ENCODE measurements at places on chromosomes 5 and 9.
A peak's percentile ranks its signal among the peaks of the same experiment; 100 is the strongest.

- no peak for DNase-seq
Observed at GRCh38 chr5:1555011-1555807, 31.4 kb upstream of the LPCAT1 start.

DNA sequence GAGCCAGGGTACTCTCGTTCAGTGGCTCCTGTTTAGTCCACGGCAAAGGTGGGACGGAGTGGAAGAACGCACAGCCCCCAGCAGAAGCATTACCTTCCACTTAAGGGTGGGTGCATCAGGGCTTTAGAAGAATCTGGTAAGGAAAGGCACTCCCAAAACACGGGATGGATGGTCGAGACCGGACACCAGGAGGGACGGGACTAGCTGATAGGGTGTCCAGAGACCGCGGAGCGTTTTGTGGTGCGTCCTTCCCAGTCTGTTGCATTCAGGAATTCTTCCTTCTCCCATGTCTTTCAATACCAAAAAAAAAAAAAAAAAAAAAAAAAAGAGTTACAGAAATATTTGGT is 545 bp upstream of the CTSV start:
- no peak for DNase-seq

DNA sequence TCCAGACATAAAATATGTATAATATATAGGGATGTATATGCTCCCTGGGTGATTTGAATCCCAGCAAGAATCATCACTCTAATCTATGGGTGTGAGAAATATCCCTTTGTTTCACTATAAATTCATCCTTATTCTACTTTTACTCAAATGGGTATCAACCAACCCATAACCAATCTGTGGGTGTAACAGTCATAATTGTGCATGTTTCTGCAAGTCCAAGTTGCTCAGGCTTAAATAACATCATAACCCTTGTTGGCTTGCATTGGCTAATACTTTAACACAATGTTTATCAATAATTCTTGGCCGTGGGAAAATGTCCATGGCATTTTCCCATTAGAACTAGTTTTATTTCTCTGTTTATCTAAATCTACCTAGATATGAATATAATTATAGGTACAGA is 530.5 kb upstream of the TLE4 start:
- DNase-seq, result no peak

DNA sequence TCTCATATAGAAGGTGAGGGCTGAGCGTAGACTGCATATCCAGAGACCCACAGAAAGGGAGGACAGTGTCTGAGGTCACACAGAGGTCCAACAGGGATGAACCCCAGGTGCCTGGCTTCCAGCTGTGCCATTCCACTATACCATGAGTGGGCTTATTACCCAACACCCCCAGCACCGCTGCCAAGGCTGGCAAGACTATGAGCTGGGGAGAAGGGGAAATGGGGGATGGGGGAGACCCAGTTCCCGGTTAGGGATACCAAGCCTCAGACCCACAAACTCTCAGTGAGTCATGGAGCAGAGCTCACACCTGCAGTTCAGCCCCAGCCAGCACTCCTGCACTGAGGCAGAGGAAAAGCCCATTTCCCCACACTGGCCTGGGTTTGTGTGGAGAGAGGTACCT is 106.4 kb downstream of the PSD2 start:
- DNase-seq, result no peak

DNA sequence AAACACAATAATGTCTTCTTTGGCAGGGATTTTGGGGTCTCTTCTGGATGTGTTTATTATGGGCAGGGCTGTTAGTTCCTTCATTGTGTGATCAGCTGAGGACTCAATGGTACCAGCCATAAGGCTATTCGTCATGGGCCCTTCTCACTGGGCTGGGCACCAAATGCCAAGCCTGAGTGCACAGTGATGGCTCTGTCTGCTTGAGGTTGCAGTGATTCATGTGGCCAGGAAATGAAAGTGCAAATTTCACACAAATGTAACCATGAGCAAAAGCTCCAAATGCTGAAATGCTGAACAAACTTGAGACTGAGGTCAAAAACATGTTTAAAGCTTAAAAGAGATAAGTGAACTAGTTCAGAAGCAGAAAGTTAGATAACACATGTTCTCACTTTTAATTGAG is 191.0 kb downstream of the TARS1 start:
- DNase-seq, result no peak

DNA sequence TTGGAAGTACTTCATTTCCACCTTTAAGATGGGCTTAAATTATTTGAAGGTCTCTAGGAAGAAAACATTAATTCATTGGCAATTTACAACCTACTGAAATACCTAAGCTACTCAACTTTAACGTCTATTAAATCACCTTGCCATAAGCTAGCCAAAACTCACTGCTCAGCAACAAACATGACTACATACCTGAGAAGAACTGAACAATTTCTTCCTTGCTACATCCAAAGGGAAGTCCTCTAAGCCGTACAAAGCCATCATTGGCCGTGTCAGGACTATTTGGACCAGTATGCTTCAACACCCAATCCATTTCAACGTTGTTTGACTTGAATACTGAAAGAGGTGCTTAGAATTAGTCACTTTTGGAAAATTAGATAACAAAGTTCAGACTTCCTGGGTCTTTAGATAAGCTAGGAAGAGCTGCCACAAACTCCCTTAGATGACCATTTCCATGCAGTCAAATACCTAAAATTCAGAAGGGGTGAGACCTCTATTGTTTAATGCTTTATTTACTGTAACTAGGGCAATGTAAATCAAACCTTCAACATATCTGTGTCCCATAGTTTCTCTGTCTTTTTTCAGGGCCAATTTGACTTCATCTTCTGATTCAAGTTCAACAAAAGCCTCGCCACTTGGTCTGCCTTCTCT is 2.6 kb downstream of the HNRNPH1 start:
- peak; percentile 54 for DNase-seq

DNA sequence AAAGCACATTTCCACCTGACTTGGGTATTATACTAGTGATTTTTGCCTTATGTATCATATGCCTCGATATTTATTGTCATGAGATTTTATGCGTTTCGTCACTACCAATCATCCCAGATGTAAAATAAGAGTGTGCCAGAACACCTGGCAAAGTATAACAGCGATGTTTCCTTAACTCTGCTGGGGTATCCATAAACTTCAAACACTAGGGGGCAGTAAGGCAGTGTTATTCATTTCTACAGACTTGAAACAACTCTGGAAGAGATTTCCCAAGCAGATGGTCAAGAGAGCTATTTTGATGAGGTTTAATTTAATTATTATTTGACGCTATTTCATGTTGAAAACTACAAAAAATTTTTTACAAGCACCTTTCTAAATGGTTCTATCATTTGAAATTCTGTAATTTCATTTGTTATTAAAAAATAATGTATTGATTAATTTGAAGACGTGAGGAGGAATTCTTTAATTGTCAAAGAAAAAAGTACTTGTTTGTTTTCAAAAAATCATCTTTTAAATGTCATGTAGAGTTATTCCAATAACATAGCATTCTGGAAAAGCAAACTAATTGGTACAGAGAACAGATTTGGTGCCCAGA is 388.5 kb upstream of the CTNND2 start:
- peak; percentile 54 for DNase-seq

- DNase-seq, result no peak
Observed at GRCh38 chr5:169710675-169711074, 73.6 kb downstream of the DOCK2 start.

- DNase-seq, result no peak
Observed at GRCh38 chr9:95783426-95783975, 92.0 kb upstream of the ERCC6L2 start.

- no peak for DNase-seq
Observed at GRCh38 chr5:140497897-140498296, 49.6 kb upstream of the EIF4EBP3 start.

- DNase-seq, result no peak
Observed at GRCh38 chr5:94184870-94185269, 433.5 kb downstream of the KIAA0825 start.

DNA sequence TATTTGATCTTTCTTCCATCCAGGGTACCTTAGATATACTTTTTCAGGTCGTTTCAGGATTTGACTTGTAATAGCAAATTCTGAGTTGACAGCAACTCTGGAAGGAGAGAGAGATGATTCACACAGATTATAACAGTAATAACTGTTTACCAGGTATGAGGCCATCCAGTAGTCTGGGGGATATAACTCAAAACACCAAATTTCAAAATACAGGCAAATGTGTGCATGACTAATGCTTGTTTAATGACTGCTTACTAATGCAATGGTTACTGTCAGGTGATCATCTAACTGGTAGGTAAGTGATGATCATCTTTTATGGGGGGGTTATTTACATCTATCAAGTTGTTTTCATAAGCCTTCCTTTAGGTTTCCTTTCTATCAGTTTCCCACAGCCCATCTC is 412.3 kb downstream of the MAT2B start:
- no peak for DNase-seq

- DNase-seq, result no peak
Observed at GRCh38 chr5:149941795-149942194, 2.8 kb downstream of the PDE6A start.

DNA sequence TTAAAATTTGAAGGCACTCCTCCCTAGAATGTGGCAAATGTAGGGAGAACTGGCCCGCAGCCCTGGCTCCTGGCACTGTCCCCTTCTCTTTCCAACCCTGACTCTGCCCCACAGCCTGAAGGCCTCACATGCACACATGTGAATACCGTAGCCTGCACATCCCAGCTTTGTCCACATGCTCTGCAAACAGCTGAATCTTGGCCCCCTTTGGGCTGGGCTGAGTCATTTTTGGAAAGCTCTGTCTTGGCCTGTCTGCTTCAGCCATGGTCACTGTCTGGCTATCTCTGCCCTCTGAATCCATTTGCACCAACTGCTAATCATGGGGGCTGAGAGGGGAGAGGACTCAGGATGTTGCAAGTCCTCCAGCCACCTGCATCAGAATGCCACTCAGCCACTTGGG is 22.1 kb upstream of the GALNT10 start:
- no peak for DNase-seq

GRCh38 chr5:72540759-72541438 is 33.7 kb upstream of the ZNF366 start:
- DNase-seq, result no peak

- no peak for DNase-seq
Observed at GRCh38 chr5:176568657-176569056, 19.5 kb downstream of the CDHR2 start.

- DNase-seq, result peak; percentile 2
Observed at GRCh38 chr9:82890865-82891264, 172.1 kb downstream of the RASEF start.

GRCh38 chr9:20242510-20243189 is 379.6 kb downstream of the MLLT3 start:
- peak; percentile 54 for DNase-seq

DNA sequence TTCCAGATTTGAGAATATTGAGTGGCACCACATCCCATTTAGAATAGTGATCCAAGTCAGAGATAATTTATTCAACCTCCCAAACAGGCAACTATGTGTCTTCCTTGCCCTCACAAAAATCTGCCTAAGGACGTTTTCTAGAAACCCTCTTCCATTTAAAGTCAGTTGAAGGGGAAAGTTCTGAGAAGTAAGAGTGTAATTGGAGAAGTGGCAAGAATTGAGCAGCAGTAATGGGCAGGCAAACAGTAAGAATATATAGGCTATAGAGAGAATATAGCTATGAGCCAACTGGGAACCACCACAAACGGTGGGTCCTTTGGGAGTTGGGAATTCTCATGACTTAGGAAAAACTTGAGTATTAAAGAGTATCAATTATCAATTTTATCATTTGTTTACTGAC is 31.1 kb upstream of the CETN3 start:
- DNase-seq, result no peak

DNA sequence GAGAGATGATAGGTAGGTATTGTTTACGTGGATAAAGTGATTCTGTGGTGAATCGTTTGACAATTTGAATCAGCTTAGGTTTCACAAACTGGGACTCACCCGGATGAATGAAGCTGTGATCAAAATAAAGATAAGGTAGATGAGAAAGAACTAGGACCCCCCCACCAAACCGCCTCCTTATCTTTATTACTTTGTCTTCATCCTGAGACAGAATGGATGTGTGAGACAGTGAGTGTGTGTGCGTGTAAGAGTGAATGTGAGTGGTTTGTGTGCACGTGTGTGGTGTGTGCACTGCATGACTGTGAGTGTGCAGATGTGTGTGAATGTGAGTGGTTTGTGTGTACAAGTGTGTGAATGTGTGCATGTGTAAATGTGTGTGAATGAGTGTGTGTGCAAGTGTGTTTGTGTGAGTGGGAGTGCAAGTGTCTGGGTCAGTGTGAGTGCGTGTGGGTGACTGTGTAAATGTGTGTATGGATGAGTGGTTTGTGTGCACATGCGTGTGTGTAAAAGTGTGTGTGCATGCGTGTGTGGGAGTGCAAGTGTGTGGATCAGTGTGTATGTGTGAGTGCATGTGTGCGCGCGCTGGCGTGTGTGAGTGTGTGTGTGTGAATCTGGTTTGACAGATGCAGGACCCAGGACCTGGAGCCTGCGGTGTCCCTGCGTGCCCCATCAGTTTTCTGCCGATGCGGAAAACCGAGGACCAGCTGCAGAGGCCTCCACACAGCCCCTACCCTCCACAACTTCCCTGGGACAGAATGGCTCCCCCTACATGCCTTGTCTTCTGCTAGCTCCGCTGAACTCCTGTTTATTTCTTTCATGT is 11.4 kb upstream of the ENG start:
- DNase-seq, result peak; percentile 71

DNA sequence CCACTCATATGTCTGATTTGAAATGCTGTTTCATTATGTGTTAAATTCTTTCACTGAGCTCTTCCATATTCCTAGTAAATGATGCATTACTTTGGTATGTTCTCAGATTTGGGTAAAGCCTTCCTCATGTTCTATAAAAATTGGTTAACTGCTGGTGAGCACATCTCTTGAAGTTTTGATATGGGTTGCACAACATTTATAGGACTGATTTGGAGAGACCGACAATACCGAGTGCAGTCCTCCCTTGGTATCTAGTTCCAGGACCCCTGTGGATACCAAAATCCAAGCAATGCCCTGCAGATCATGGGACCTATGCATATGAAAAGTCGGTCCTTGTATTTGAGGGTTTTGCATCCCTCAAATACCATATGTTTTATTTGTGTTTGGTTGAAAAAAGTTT is 37.8 kb downstream of the WDR36 start:
- no peak for DNase-seq

GRCh38 chr9:93297659-93298497 is 113.9 kb downstream of the WNK2 start:
- no peak for DNase-seq

All from hematopoietic multipotent progenitor cell treated with erythropoietin and hydrocortisone succinate and interleukin-3 and kit ligand, for 6 days (in vitro differentiated cells).